GM23338 (cell line): ENCODE measurements at places on chromosomes 11 and 22. TPM values are rescaled to one million over a fixed set of nuclear protein-coding genes. Genes with fewer than 3 reads are reported as not detected.

Gene ZC3H7B
- 5.7 and 7.0 TPM in 2 replicates for polyA plus RNA-seq

Gene MMP12
- polyA plus RNA-seq: not detected in 2 replicates

Gene UPK3A
- 0.47 and 1.1 TPM in 2 replicates for polyA plus RNA-seq

Gene CASP12
- not detected in 2 replicates for polyA plus RNA-seq

Gene GP1BB
- 0.53 and 1.1 TPM in 2 replicates for polyA plus RNA-seq

DNA sequence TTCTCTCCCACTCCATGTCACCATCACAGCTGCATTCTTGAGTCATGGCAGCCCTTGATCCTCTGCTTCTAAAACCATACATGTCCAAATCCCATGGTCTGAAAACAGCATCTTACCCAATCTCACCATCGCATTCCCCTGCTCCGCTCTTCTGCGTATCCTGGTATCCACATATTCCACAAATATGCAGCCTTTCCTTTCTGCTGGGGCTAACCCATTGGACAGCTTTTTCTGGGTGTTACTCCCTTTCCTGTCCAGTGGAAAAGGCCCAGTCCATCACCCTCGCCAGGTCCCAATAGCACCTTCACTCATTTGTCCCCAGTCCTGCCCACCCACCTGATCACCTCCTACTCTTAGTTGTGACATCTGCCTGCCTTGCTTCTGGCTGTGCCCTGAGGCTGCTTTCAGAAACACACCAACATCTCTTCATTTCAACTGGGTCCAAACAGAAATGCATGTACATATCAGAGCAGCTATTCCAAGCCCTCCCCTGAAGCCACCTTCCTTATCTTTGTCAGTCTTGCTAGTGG is 237.6 kb upstream of the TBCEL start:
- no peak for DNase-seq

- DNase-seq: peak; percentile 94
Measured at GRCh38 chr22:30635273-30636225, at the start of gene SLC35E4. Gene SLC35E4, plus strand, starts transcription at chr22:30635781. Its CDS starts 670 bp downstream, at chr22:30636451.

DNA sequence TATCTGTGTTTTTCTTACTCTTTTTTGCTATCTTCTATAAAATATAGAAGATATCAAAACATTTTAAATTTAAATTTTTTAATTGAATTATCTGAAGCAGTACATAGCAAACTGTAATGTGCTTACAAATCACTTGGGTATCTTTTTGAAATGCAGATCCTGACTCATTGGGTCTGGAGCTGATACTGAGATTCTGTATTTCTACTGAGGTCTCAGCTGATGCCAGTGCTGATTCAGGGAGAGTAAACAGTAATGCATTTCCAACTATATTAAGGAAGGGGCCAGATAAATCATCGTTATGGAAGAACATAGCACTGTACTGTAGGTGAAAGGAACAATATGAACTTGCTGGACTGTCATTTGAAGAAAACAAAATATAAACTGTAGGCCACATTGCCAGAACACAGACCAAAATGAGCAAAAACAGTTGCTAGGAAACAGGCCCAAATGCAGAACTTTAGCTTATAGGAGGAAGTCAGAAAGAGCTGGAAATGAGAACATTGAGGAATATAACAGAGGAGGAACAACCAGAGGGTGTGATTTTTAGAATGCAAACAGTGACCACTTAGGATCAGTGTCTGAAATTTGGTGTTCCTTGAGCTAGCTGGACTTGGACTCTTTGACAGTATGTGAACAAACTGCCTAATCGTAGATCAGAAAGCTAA is 3.3 kb downstream of the ARL14EP start:
- no peak for DNase-seq

DNA sequence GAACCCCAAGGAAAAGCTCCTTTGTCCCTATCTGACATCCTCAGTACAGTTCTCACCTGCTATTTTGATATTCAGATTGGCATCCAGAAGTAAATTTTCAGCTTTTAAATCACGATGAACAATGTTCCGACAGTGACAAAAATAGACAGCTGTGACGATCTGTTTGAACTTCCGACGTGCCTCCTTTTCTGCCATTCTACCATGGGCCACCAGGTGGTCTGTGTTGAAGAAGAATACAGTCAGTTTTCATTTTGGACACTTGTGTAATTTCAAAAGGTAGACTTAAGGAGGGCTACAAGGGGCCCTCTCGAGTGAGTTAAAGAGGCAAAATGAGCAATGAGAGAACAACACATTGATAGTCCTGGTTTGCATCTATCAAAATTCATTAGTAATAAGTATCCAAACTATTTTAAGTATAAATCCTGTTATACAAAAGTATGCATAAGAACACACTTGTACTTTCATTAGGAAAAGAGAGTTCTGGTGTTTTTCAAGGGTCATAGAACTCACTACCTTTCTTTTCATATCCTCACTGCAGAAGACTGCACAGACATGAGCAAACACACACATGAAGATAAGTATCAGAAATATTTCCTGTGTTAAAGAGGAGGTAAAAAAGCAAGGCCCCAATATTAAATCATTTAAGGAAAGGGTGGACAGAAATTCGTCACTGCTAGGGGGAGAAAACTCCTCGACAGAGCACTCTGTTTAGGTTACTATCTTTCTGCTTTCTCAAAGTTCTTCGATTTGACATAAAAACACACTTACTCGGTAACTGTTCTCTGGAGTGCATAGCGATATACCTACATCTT is 89.9 kb upstream of the APOA1 start:
- DNase-seq: no peak

GRCh38 chr22:31520051-31520450 is 23.7 kb downstream of the SFI1 start:
- DNase-seq: no peak

DNA sequence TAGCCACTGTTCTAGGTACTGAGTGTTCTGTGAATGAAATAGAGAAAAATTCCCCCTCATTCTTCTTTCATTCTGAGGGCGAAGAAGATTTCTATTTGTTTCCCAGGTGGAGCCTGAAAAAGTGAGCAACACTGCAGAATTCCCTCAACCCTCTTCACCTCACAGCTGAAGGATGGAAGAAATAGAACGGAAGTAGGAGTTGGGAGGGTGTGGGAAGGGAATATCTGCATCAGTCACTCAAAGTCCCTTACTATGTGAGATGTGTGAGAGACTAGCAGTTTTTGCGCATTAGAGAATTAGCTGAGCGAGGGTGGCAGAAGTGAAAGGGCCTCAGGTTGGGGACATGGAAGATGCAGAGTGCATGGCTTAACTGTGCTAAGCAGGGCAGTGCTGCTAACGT is 88.4 kb downstream of the ENTHD1 start:
- no peak for DNase-seq

GRCh38 chr22:38788021-38788816 is 5.7 kb downstream of the DNAL4 start:
- DNase-seq: no peak

GRCh38 chr22:49324527-49325491 is 502.9 kb downstream of the BRD1 start:
- DNase-seq: no peak

GRCh38 chr22:39925909-39926679 is 25.2 kb downstream of the GRAP2 start:
- DNase-seq: no peak

GRCh38 chr22:44926491-44927415 is 83.1 kb downstream of the PHF21B start:
- DNase-seq: no peak

- no peak for DNase-seq
Measured at GRCh38 chr11:119087123-119087522, 2.4 kb downstream of the HMBS start.

- no peak for DNase-seq
Measured at GRCh38 chr22:22142661-22143060, 101.9 kb upstream of the VPREB1 start.

GRCh38 chr22:35560366-35560765 is 19.7 kb downstream of the RASD2 start:
- DNase-seq: no peak
